SJCRH30 (cell line): ENCODE measurements at places on chromosomes 1 and 21.

DNA sequence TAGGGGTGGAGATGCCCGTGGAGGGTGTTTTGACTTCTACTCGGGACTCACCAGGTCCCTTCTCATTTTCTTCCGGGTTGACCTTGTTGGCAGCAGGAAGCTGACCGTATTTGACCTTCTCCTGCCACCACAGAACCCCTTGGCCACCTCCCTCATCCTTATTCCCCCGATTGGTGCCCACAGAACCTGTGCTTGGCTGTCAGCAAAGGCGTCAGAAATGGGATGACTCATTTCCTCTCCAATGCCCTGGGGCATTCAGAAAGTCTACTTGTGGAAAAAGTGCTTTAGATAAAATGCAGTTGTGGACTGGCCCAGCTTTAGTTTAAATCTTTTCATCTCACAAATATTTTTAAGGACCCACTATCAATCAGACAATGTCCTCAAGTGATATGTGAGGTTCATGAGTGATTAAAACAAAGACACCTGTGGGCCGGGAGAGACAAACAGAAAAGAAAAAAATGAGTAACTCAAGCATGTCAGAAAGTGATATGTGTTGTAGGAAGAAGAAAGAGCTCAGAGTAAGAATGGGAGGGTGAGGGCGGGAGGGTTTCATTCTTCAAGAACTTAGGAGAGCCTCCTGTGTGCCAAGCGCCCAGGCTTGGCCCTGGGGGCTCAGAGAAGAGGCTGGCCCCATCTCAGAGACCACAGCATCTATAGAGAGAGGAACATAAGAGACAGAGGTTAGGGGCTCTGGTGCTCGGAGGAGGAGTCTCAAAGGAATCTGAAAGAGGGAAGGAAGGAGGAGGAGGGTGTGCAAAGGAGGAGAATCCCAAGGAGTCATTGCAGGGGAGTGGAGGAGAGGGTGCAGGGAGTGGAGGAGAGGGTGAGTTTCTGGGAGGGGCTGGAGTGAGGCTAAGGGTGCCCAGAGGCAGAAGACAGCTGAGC, 221.6 kb upstream of the VAMP3 start:
- no peaks in the 10 kb centered on the region for H3K27me3 ChIP-seq
- H3K4me1 ChIP-seq: peaks cover 17% of the 10 kb centered on the region
- no peaks in the 10 kb centered on the region for H3K36me3 ChIP-seq
- DNase-seq: peak; percentile 88

DNA sequence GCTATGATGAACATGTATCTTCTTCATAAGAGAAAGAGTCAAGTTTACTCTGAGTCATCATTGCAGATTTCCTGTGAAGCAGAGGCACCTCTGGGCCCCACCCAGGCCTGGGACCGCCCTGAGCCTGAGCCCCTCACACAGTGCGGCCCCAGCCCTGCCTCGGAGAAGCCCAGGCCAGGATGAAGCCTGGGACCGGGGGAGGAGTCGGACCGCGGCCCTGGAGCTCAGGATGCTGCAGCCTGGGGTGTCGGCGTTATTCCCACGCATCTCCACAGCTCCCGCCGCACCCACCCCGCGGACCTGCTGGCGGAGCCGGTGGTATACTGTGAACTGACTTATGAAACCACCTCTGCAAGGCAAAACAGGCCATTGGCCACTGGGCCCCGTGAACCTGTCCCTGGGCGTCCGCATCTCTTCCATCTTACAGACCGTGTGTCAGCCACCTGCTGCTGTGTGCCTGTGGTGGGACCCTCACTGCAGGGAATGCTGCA, 2.4 kb upstream of the COL6A1 start:
- H3K4me1 ChIP-seq: peaks cover 13% of the 10 kb centered on the region
- H3K36me3 ChIP-seq: no peaks in the 10 kb centered on the region

- H3K4me1 ChIP-seq: no peaks in the 10 kb centered on the region
- peaks cover 4% of the 10 kb centered on the region for H3K36me3 ChIP-seq
- H3K4me3 ChIP-seq: no peak overlapping the region
- H3K27me3 ChIP-seq: no peaks in the 10 kb centered on the region
Measured at GRCh38 chr21:45509566-45510465, 32.4 kb downstream of the SLC19A1 start.

DNA sequence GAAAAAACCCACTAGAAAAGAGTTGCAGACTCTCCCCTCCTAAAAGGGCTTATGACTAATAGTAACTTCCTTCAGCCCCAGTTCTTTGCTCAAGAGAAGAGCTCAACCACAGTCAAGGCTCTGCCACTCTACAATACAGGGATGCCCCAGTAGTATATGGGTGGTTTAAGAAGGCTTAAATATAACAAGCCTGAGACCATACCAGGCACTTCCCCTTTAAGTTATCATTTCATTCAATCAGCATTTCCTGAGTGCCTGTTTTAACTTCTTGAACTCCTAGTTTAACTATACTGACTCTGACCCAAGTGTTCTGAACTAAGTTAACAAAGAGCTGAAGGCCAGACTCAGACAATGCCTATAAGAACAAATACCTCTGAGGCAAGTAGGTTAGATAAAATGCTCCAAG, 19.8 kb downstream of the PRPF38A start:
- H3K27me3 ChIP-seq: no peaks in the 10 kb centered on the region
- H3K27ac ChIP-seq: no peak overlapping the region
- H3K4me3 ChIP-seq: no peak overlapping the region
- H3K4me1 ChIP-seq: no peaks in the 10 kb centered on the region

DNA sequence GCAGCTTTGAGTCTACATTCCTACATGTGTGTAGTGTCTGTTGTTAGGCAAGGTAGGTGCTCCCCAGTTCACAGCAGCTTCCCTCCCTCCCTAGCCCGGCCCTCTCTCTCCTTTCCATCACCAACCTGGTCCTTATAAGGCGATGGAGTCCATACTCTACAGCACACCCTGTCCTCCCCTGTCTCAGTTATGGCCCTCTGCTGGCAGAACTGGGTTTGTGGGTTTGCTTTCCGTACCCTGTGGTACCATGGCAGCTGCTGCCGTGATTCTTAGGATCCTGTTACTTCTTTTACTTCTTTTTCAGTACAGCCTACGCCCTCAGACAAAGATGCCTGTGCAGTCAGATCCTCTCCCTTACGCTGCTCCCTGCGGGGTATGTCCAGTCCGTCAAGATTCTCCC, 31.7 kb downstream of the AK5 start:
- no peak overlapping the region for H3K4me3 ChIP-seq
- no peak overlapping the region for H3K27ac ChIP-seq
- peak; percentile 13 for DNase-seq
- no peaks in the 10 kb centered on the region for H3K27me3 ChIP-seq

- no peaks in the 10 kb centered on the region for H3K27me3 ChIP-seq
- no peaks in the 10 kb centered on the region for H3K36me3 ChIP-seq
- H3K4me1 ChIP-seq: peaks cover 33% of the 10 kb centered on the region
- H3K4me3 ChIP-seq: peak overlapping the region; percentile 17
- peak overlapping the region; percentile 61 for H3K27ac ChIP-seq
- DNase-seq: peak; percentile 83
Measured at GRCh38 chr1:64917328-64917861, 49.0 kb downstream of the JAK1 start.

GRCh38 chr1:217965156-217965786, 319.8 kb upstream of the RRP15 start:
- no peaks in the 10 kb centered on the region for H3K36me3 ChIP-seq
- H3K4me3 ChIP-seq: no peak overlapping the region
- DNase-seq: no peak

GRCh38 chr1:99645203-99645602, 710 bp upstream of the PALMD start:
- peaks cover 3% of the 10 kb centered on the region; the same call in 1 of the 2 replicates for H3K36me3 ChIP-seq
- peak overlapping the region; percentile 7; the same call in 1 of the 2 replicates for H3K27ac ChIP-seq
- peaks cover 20% of the 10 kb centered on the region for H3K4me1 ChIP-seq
- DNase-seq: peak; percentile 29

DNA sequence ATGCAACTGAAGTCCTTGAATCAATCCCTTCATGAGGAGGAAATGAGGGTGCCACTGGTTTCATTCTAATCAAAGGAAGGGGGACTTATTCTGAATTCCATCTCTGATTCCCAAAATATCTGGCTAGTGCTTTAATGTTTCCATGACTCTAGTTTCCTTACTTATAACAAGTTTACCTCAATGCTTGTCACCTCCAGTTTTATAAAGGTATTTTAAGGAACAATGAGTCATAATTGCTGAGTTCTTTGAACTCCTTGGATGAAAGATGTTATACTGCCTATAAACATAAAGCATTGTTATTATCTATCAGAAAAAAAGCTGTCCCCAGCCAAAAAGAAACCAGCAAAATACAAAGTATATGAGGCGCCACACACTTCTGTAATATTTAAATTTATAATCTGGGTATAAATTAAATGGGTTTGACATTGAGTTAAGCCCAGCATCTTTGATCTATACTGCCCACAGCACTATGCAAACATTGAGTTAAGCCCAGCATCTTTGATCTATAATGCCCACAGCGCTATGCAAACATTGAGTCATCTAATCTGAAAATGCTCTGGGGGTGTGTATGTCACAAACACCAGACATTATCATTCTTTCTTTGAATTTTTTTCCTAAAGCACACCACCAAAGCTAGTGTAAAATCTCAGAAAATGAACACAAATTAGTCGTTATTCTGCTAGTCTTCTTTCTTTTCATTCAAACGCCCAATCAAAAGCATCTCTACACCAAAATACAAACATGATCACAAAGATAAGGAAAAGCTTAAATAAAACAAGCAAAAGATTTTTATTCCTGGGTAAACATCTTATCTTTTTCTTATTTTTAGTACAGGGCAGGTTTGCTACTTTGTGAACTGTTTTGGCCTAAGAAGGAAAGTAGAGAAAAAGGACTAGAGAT, 11.5 kb upstream of the CXADR start:
- no peaks in the 10 kb centered on the region; the same call in 1 of the 2 replicates for H3K27me3 ChIP-seq
- H3K4me3 ChIP-seq: no peak overlapping the region
- H3K27ac ChIP-seq: no peak overlapping the region
- H3K36me3 ChIP-seq: no peaks in the 10 kb centered on the region

- no peaks in the 10 kb centered on the region for H3K36me3 ChIP-seq
- no peak for DNase-seq
- H3K4me1 ChIP-seq: no peaks in the 10 kb centered on the region
- no peaks in the 10 kb centered on the region for H3K27me3 ChIP-seq
- no peak overlapping the region for H3K4me3 ChIP-seq
Measured at GRCh38 chr21:30336596-30336995, 898 bp downstream of the KRTAP27-1 start.

GRCh38 chr1:101262630-101263348, 26.0 kb downstream of the S1PR1 start:
- H3K27me3 ChIP-seq: no peaks in the 10 kb centered on the region
- DNase-seq: no peak
- no peak overlapping the region for H3K4me3 ChIP-seq
- H3K36me3 ChIP-seq: no peaks in the 10 kb centered on the region
- H3K4me1 ChIP-seq: peaks cover 2% of the 10 kb centered on the region; the same call in 1 of the 2 replicates
- no peak overlapping the region for H3K27ac ChIP-seq

- no peaks in the 10 kb centered on the region for H3K27me3 ChIP-seq
- no peaks in the 10 kb centered on the region; the same call in 1 of the 2 replicates for H3K4me1 ChIP-seq
- no peak overlapping the region for H3K27ac ChIP-seq
- peak; percentile 8 for DNase-seq
Measured at GRCh38 chr1:163170975-163171676, 31.6 kb downstream of the RGS5 start.

DNA sequence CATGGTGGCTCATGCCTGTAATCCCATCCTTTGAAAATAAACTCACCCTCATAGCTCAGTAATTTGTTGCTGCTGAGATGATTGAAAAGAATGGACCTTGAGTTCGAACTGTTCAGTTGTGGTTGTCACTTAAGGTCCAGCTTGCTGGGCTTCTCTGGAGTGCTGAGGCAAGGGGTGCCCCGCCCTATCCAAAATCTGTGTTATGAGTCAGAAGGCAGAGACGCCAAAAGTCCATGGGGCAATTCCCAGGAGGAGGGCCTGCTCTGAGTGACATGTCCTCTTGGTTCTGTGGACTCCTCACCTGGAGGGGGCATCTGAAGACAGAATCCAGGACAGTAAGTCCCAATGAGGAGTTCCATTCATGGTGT, 64.8 kb downstream of the MYOM3 start:
- no peak overlapping the region for H3K4me3 ChIP-seq
- peaks cover 15% of the 10 kb centered on the region for H3K4me1 ChIP-seq
- DNase-seq: peak; percentile 44
- no peaks in the 10 kb centered on the region for H3K36me3 ChIP-seq

DNA sequence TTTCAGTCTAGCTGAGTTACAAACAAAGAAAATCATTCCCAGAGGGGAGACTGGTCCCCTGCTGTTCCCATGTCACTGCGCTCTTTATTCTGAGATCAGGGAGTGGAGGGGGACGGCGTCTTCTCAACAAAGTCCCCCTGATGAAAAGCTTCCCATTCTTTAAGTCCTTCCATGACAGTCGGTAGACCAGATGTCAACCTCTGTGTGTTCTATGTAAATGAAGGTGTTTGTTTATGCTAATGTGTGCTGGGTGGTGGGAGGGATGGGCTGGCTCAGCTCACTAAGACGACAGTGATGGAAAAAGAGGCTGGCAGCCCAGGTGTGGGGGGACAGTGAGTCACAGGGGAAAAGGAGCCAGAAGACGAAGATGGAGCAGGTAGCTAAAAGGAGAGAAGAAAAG, 148.2 kb upstream of the KLHDC7A start:
- H3K27me3 ChIP-seq: no peaks in the 10 kb centered on the region; the same call in 1 of the 2 replicates
- no peak overlapping the region for H3K4me3 ChIP-seq
- H3K36me3 ChIP-seq: no peaks in the 10 kb centered on the region
- no peak for DNase-seq
